ENCODE measurements at places on chromosomes 6 and 20. TPM values are rescaled to one million over a fixed set of nuclear protein-coding genes. Genes with fewer than 3 reads are reported as not detected.

Gene JPH2
- 0.16 TPM for total RNA-seq

Gene MLIP
- total RNA-seq = not detected

Gene SPACA1
- total RNA-seq = not detected

Gene MYB
- 2.5 TPM for total RNA-seq

Gene PFDN4
- 99.1 TPM for total RNA-seq

Gene PHF20
- 26.5 TPM for total RNA-seq

Gene PDYN
- total RNA-seq = not detected

Gene ELOVL4
- 9.0 TPM for total RNA-seq

Gene LGSN
- total RNA-seq = not detected

Gene C6orf58
- not detected for total RNA-seq

Gene RIMS1
- 0.91 TPM for total RNA-seq

Gene MTG2
- 16.2 TPM for total RNA-seq

Gene BTN1A1
- not detected for total RNA-seq

Gene NOX3
- total RNA-seq = not detected

Gene KCNK5
- not detected for total RNA-seq

Gene POM121L2
- total RNA-seq = not detected

Gene E2F1
- 3.9 TPM for total RNA-seq

Gene ZSCAN23
- total RNA-seq = 1.2 TPM

Gene NOTCH4
- total RNA-seq = 3.2 TPM

Gene LINC00237
- total RNA-seq = not detected

Gene MAPK13
- 5.7 TPM for total RNA-seq

Gene SOBP
- 1.0 TPM for total RNA-seq

Gene SNAP25
- total RNA-seq = 6.6 TPM

Gene PCNA
- total RNA-seq = 108 TPM

Gene MDFI
- total RNA-seq = 123 TPM

Data from epithelial cell of alveolus of lung (primary cell).